ENCODE measurements at places on chromosomes 4 and X.

- DNase-seq = no peak
Measured at GRCh38 chr4:302381-302780, 2.9 kb downstream of the ZNF732 start.

- DNase-seq = peak; percentile 29
Measured at GRCh38 chr4:87093443-87094123, 126.8 kb downstream of the KLHL8 start.

- DNase-seq = no peak
Measured at GRCh38 chr4:43607827-43608461, 715.4 kb downstream of the GRXCR1 start.

DNA sequence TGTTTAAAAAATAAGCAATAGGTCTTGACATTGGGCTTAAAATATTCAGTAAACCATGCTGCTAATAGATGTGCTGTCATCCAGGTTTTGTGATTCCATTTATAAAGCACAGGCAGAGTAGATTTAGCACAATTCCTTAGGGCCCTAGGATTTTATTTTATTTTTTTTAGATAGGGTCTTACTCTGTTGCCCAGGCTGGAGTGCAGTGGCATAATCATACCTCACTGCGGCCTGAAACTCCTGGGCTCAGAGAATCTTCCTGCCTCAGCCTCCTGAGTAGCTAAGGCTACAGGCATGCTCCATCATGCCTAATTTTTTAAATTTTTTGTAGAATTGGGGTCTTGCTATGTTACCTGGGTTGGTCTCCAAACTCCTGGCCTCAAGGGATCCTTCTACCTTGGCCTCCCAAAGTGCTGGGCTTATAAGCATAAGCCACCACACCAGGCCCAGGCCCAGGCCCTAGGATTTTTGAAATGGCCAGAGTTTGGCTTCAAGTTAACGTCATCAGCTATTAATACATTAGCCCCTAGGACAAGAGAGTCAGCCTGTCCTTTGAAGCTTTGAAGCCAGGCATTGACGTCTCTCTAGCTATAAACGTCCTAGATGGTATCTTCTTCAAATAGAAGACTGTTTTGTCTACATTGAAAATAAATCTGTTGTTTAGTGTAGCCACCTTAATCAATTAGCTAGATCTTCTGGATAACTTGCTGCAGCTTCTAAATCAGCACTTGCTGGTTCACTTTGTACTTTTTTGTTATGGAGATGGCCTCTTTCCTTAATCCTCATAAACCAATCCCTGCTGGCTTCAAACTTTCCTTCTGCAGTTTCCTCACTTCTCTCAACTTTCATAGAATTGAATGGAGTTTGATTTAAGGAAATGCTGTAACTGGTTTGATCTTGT, 35.8 kb downstream of the EIF2S3 start:
- DNase-seq = no peak

DNA sequence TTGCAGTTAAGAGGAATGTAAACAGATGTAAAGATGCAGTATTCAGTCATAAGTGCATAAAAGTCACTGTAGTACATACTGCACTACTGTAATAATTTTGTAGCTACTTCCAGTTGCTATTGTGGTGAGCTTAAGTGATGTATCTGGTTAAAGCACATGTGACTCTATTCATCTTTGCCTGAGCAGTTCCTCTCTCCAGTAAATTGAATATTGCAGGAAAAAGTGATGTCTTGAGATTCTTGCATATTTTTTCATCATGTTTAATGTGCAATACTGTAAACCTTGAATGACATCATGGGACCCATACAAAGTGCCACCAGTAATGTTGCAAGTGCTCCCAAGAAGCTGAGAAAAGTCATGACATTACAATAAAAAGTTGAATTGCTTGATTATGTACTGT, 9.6 kb downstream of the UBA6 start:
- DNase-seq = no peak

- no peak for DNase-seq
Measured at GRCh38 chr4:144754562-144755410, 108.8 kb downstream of the HHIP start.

GRCh38 chr4:1360423-1361283, 13.6 kb downstream of the UVSSA start:
- no peak for DNase-seq

- no peak for DNase-seq
Measured at GRCh38 chr4:53889326-53890055, 174.9 kb downstream of the CHIC2 start.

DNA sequence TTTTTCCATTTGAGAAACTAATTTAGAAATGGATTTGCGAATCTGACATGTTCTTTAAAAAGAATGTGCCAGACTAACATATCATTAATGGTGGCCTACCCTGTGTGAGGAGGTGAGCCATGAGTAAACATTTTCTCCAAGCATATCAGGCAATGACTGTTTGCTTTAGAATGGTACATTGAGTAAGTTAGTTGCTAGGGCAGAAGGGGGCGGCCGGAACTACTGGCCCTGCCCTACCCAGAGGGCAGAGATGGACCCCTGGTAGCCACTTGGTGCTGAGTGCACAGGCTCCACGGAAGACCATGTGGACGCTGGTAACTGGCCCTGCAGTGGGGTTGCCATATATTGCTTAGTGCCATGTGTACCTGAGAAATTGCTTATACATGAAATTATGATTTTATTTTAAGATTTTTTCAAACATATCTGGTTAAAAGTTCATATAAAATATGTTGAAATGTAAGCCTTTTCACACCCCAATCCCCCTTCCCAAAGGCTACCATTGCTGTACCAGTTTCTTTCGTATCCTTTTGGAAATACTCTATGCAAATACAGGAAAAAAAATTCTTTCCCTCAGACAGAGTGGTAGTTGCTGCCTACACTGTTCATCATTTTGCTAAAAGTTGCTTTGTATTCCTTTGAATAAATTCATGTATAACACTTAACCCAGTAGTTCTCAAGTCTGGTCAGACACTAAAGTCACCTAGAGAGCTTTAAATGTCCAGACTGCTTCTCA, 8.8 kb downstream of the FNIP2 start:
- no peak for DNase-seq

GRCh38 chr4:48343035-48343434, 1.7 kb downstream of the SLAIN2 start:
- DNase-seq = no peak

DNA sequence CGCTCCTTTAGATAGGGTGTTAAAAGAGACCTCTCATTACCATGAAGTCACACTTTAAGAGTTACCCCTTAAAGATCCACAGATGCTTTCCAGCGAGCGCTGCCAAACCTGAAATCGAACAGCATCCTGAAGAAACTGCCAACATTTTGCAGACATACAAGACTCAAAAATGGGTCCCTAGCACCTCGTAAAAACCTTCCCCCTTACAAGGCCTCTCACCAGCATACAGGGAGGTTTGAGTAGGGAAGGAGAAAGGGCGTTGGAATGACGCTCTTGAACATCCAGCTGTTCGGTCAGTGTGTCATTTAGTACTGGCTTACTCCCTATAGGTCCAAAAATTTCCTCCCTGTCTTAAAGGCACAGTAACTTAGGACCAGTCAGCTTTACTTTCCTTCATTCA, 45.3 kb upstream of the PGRMC1 start:
- DNase-seq = no peak

GRCh38 chr4:18578307-18578706, 556.8 kb upstream of the LCORL start:
- DNase-seq = no peak

DNA sequence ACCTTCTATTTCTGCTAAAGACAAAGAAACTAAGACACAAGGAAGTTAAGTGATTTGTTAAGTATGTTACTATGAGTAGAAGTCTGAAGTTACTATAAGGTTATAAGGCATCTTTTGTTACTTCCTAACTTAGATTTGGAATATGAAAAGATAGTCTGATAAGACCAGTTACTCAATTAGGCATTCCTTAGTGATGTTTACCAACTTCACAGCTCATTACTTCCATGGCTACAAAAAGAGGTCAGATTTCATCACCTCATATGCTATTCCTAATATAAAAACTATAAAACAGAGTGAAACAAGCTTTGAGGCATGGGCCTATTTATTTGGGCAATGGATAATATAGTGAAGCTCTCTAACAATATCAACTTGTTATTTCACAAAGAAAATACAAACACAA, 143.1 kb downstream of the TBCK start:
- DNase-seq = no peak

DNA sequence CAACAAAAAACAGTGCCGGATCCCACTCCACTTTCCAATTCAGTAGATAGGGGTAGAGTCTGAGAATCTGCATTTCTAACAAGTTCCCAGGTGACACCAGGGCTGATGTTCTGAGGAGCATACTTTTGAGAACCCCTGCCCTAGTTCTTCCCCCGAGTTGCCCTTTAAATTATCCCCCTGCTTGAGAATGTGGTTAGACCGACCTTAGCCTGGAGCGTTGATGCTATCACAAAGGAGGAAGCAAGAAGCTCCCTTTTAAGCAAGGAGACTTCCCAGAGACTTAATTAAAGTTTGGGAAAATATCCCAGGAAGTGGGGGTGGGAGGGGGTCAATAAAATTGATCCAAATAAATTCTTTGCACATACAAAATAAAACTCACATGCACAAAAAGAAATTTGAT, 485.9 kb downstream of the SMARCA1 start:
- DNase-seq = no peak

GRCh38 chrX:56248492-56248891, 16.3 kb downstream of the KLF8 start:
- peak; percentile 48 for DNase-seq

- no peak for DNase-seq
Measured at GRCh38 chrX:142483965-142484364, 278.9 kb upstream of the MAGEC2 start.

GRCh38 chr4:15428611-15429010, 778 bp downstream of the C1QTNF7 start:
- no peak for DNase-seq

- no peak for DNase-seq
Measured at GRCh38 chr4:13492747-13493146, 8.6 kb upstream of the RAB28 start.

- DNase-seq = no peak
Measured at GRCh38 chrX:66149519-66149918, 14.5 kb upstream of the HEPH start.

GRCh38 chr4:85748654-85749053, 273.7 kb downstream of the ARHGAP24 start:
- DNase-seq = no peak

DNA sequence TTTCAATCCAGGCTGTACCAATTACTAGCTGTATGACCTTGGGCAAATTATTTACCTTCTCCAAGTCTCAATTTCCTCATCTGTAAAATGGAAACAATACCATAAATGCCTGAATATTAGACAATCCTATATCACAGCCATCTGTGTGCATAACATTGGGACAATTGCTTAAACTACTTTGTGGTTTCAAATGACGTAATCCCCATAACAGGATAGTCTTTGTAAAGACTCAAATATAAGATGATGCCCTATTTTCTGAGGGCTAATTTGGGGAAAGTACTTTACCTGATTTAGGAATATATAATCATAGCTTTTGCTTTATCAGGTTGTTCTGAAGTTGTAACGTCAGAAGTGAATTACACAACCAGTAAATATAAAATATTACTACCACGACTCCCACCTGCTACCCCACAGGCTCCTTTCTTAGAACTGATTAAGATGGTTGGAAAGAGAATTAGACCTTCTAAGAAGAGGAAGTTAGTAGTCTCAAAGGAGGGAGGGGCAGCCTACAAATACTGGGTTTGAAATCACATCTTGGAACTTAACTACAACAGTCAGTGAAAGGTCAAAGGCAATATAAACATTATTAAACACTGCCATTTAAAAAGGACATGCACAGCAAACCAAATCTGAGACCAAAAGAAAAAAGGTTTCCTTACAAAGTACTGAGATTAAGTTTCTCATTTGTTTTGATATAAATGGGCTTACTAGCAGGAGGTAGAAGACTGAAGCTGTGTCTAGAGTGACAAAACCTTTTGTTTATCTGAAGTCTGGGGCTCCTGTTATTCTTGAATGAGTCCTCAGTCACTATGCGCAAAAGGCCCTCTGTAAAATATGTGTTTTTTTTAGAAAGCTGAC, 215.0 kb downstream of the SCFD2 start:
- DNase-seq = no peak

DNA sequence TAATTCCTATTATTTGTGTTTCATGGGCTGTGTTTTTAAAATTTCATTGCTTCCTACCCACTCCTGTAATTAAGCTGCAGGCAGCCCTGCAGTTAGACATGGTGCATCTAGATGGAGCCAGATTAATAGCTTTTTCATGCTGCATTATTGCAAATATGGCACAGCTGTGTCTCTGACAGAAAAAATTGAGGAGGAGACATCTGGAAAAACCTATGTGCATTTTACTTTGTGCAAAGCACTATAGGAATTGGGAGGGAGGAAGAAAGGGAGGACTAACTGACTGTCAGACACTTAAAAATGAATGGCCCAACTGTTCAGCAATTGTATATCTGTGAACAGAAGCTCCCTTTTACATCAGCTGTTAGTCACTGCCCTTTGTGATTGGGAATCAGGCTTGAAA, 8.1 kb upstream of the RPGR start:
- DNase-seq = no peak

GRCh38 chr4:848803-849477, 23.0 kb upstream of the CPLX1 start:
- DNase-seq = no peak

GRCh38 chr4:100555611-100556337, 38.0 kb upstream of the EMCN start:
- DNase-seq = no peak

DNA sequence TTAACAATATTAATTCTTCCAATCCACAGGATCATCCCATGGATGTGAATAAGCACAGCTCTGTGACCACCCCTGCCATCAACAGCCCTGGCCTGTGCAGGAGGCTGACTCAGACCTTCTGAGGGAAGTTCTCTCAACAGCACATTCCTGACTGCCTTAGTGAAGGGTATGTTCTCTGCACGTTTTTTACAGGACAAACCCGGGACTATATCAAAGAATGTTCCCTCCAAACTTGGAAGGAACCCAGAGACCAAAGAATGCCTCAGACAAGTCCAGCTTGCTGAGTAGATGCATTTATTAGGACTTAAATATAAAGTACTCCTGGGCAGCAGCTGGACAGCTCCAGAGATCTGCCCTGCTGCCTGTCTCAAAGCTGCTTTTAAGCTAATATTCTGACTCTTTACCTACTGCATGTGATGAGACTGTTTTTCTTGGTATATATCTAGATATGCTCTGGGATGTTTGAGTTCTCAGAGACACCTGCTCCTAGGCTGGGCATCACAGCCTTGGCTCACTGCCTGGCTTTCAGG, 1127.8 kb upstream of the PRKX start:
- no peak for DNase-seq

- no peak for DNase-seq
Measured at GRCh38 chr4:154602404-154603020, 9.9 kb downstream of the FGG start.

DNA sequence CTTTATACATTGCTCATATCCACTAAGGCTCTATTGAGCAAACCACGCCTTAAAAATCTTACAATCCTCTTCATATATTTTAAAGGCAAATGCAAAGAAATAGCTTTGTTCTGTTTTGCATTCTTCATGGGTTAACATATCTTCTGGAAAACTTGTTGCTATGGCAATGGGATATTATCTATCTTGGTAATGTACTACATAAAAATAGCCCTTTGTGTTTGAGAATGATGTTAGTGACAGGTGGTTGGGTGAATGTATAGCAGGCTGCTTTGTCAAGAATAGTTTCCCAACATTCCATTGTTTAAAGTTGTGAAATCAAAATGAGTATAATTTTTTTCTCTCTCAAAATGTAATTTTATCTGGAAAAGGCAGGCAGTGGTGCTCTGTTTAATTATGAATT, 16.8 kb downstream of the REPS2 start:
- no peak for DNase-seq
